ENCODE measurements at places on chromosomes 3 and 15. TPM values are rescaled to one million over a fixed set of nuclear protein-coding genes. Genes with fewer than 3 reads are reported as not detected.
A peak's percentile ranks its signal among the peaks of the same experiment; 100 is the strongest.

GRCh38 chr3:149215515-149215914, 6.1 kb downstream of the CP start:
- DNase-seq = no peak

DNA sequence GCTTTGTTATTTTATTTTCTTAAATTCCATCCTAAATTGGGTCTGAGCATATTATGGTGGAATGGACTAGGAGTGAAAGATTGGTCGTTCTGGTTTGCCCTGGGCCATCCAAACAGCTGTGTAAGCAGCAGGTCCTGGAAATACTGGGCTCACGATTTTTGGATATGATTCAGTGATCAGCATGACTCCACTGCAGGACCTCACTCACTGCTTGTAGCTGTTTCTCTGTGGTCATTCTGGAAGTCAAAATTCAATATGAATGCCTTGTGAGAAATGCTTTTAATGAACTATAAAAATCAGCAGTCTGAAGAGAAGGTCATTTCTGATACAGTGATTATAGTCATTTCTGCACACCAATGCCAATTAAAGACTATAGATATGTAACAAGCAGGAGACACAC, 185.0 kb downstream of the RBMS3 start:
- DNase-seq = peak; percentile 84

The MYO5C gene
- total RNA-seq = 0.31 TPM

- no peak for DNase-seq
These were observed 35.5 kb downstream of the IGF1R start for GRCh38 chr15:98683831-98684230.

DNA sequence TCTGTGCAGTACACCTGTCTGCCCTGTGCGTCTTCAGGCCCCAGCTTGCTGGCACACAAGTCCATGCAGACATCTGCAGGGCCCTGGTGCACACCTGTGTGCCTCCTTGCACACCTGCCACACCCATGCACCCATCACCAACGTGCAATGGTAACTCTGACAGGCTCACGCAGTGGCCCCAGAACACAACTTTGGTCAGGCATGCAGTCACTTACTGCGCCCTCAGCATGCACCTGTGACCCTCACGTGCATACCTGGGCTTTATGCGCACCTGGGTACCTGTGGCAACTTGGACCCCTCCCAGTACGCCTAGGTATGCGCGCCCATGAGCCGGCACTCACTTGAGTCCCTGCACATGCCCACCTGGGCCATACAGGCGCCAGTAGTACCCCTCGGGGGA, 1.7 kb downstream of the PLXND1 start:
- no peak for DNase-seq

The PARP15 gene
- total RNA-seq = 0.08 TPM

DNA sequence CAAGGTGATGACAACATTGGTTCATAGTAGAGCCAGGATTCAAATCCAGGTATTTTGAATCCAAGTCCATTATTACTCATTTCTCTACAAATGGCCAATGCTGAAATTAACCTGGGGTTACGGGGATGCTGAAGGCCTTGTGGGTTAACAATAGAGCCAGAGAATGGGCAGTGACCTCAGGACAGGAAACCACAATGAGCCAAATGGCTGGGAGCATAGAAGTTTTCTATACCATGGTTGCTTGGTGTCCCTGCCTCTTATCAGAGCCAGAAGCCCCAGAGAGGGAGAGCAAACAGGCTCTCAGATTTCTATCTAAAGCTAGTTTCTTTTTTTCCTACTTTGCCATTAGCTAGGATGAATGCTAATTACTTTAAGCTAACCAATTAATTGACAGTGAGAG, 82.3 kb downstream of the TNIK start:
- peak; percentile 53 for DNase-seq

DNA sequence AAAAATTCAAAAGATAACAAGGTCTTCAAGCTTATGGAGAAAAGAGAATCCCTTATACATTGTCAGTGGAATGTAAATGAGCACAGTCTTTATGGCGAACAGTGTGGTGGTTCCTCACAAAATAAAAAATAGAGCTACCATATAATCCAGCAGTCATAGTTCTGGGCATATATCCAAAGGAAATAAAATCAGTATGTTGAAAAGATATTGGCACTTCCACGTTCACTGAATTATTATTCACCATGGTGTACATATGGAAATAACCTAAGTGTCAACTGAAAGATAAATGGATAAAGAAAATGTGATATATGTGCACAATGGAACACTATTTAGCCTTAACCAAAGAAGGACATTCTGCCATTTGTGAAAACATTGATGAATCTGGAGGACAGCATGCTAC, 1161.2 kb downstream of the ROBO2 start:
- no peak for DNase-seq

GRCh38 chr15:69750253-69750652, 297.6 kb downstream of the RPLP1 start:
- no peak for DNase-seq

GRCh38 chr15:29220852-29221251, 48.8 kb downstream of the NSMCE3 start:
- peak; percentile 17 for DNase-seq

The CYP19A1 gene
- total RNA-seq = 1.3 TPM

The AHSG gene
- not detected for total RNA-seq

GRCh38 chr3:71703797-71704196, 21.4 kb downstream of the EIF4E3 start:
- no peak for DNase-seq

The WDR49 gene
- total RNA-seq = not detected

GRCh38 chr3:78761126-78761525, 1006.7 kb downstream of the ROBO1 start:
- DNase-seq = no peak

GRCh38 chr15:64011736-64012135, 34.5 kb downstream of the DAPK2 start:
- no peak for DNase-seq

The KNG1 gene
- total RNA-seq = not detected

DNA sequence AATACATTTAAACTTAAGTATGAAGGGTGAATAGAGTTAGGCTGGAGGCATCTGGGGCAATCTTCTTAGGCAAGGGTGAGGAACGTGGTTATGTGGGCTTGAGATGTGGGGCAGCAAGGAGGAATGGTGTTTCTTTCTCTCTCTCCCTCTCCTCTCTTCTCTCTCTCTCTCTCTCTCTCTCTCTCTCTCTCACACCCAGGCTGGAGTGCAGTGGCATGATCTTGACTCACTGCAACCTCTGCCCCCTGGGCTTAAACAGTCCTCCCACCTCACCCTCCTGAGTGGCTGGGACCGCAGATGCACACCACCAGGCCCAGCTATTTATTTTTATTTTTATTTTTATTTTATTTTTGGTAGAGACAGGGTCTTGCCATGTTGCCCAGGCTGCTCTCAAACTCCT, 4.0 kb upstream of the MGA start:
- peak; percentile 24 for DNase-seq

The IL16 gene
- 0.32 TPM for total RNA-seq

GRCh38 chr3:49799761-49800160, at the start of gene CDHR4:
Gene CDHR4, minus strand, starts transcription at chr3:49799873. Its CDS starts 61 bp downstream, at chr3:49799812.
- DNase-seq = peak; percentile 61

GRCh38 chr3:13666781-13667709, 118.1 kb downstream of the FBLN2 start:
- DNase-seq = no peak

- no peak for DNase-seq
These were observed 4.5 kb downstream of the PROK2 start for GRCh38 chr3:71780430-71780829.

DNA sequence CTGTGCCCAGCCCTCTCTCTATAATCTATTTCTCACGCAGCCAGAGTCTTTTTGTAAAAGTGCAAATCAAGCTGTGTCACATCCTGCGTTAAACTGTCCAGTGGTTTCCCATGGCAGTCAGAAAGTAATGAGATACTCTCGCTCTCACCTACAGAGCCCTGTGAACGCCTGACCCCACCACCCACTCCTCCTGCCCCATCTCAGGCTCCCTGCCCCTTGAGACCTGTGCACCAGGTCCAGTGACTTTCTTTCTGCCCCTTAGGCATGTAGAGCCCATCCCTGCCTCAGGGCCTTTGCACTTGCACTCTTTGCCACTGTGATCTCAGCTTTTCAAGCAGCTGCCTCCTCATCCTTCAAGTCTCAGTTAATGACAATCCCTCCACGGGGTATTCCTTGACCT, 58.3 kb upstream of the RASGRP1 start:
- no peak for DNase-seq

DNA sequence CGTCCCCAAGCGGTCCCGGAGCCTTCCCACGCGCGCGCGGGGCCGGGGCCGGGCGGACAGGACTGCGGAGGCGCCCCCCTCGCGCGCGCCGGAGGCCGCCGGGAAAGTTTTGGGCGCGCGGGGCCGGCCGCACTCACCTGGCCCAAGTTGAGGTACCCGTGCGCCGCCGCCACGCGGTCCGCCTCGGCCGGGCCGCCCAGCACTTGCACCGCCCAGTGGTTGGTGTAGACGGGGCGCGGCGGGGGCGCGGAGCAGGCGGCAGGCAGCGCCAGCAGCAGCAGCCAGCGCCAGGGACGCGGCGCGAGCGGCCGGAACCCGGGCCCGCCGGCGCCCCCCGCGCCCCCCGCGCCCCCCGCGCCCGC, 289 bp downstream of the PCSK6 start:
- DNase-seq = no peak

The KCNMB3 gene
- total RNA-seq = 1.9 TPM

DNA sequence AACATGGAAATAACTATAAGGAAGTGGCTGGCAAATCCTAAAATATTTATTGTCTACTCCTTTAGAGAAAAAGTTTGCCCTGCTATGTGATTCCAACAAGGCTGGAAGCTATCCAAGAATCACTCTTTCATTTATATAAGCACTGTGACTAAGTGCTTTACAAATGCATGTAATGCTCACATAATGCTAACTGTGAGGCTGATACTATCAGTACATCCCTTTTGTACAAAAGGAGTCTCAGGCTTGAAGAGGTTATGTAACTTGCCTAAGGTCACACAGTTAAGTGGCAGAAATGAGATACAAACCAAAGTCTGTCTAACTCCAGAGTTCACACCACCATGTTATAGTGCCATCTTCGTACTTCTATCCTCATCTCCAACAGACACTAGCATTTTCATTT, 17.0 kb downstream of the TOPBP1 start:
- no peak for DNase-seq

- DNase-seq = no peak
These were observed 26.1 kb upstream of the NTRK3 start for GRCh38 chr15:88282614-88283013.

DNA sequence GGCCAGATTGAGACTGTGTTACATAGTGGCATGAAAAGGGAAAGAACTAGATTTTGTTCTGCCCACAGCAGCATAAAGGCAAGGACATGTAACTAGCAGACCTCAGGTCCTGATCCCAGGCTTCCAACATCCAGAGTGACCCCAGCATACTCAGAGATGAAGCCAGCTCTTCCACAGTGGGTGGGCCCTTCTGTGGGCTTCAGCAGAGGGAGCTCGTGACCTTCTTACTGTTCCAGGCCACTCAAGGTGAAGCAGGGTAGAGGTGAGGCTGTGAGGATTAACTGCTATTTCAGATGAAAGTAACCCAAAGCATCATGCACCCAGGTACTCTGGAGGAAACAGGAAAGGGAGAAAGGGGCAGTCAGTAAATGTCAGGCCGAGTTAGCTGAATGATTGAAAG, 905 bp upstream of the SLC24A1 start:
- no peak for DNase-seq

DNA sequence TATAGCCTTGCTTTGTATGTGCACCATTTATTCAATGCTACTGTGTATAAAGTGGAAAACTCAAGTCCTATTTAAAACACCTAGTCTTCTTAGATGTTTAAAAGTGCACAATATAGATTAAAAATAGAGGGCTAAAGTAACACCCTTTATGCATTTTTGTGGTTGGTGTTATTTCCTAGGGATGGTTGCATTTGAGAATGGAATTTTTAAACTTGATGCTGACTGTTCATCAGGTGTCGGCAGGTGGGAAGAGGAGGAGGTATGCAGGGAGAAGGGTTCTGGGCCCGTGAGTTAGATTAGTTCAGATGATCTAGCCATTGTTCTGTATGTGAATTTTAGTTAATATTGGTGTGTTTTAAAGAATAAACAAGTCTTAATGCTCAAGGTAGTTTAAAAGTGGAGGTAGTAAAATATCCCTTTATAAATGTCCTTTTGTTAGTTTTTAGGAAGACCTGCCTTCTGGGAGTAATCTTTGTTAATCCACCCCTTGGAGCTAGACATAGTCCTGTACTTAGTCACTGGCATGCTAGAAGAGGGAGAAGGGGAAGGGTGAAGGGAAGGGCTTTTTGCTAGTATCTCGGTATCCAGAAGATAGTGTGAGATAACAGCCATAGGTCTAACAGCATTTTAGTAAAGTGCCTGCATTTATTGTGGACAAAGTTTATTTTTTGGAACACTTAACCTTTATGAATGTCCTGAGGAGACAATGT, 8.1 kb upstream of the SRPRB start:
- DNase-seq = no peak

- DNase-seq = no peak
These were observed 356.3 kb upstream of the PROK2 start for GRCh38 chr3:72141264-72141663.

DNA sequence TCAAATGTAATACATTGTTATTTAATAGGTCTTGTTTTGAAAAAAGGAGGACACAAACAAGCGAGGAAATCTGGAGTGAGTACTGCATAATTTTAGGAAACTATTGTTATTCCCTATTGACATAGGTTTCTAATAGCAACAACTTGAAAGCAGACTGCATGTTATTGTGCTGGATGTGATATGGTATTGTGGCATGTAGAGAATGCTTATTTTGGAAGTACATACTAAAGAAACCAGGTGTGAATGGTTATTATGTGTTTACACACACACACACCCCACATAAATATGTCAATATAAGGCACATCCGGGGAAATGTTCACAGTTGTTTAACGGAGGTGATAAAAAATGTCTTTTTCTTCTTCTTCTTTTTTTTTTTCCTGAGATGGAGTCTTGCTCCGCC, 5.9 kb upstream of the MORF4L1 start:
- DNase-seq = no peak

The SUSD5 gene
- 10.1 TPM for total RNA-seq

DNA sequence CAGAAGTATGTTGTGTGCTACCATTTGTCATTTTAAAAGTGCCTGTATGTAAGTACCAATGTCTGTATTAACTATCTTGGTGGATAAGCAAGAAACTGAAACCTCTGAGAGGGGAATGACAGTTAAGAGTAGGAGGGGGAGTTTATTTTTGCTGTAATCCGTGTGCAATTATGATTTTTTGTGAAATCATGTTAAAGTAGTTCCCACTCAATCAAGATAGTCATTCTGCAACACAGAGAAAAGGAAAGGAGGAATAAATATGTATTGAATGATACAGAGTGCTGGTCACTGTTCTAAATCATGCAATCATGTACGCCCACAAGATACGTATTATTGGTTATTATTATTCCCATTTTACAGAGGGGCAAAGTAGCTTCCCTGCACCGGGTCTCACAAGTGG, 105.1 kb upstream of the UBE2E1 start:
- no peak for DNase-seq

GRCh38 chr15:80695911-80696661, 976 bp downstream of the ABHD17C start:
- DNase-seq = peak; percentile 31

GRCh38 chr3:11724615-11725339, 81.1 kb upstream of the VGLL4 start:
- DNase-seq = no peak

- DNase-seq = peak; percentile 69
These were observed at the start of gene THRB for GRCh38 chr3:24494618-24495325. Gene THRB, minus strand, starts transcription at chr3:24494850.

The DCBLD2 gene
- 88.2 TPM for total RNA-seq

All from myocyte (in vitro differentiated cells).